Endothelial cell (in vitro differentiated cells): ENCODE measurements at places on chromosomes 2 and 18. TPM values are rescaled to one million over a fixed set of nuclear protein-coding genes. Genes with fewer than 3 reads are reported as not detected.

KRTCAP3 gene
- 4.6 TPM for total RNA-seq

DNA sequence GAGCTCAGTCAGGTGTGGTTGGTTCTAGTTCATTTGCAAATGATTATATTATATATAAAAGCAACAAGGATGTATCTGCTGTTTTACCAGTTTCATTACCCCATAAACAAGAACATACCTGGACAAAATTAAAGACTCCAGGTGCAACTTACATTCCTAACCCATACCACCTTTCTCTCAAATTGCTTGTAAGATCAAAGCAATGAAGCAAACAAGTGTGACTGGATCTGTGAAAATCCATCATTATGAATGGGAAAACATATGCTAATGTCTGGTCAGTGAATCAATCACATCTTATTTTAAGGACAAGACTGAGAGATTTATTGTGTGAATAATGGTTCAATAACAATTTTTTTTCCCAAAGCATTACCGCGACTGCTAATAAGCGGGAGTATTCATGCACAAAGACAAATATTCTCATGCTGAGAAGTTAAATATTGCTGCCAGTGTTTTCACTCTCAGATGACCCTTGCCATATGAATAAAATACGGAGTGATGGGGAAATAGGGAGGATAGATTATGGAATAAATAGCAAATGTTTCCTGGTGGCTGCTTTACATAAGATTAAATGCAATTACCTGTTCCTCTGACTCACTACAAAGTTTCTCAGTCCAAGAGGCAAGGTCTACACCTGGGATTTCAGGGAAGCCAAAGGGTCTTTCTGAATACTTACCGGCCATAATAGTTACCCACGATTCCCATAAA is 59.3 kb downstream of the WDR75 start:
- no peak for DNase-seq

CXCR1 gene
- not detected for total RNA-seq

BCL2 gene
- total RNA-seq = 9.2 TPM

PDE1A gene
- total RNA-seq = 21.6 TPM
